ENCODE measurements at places on chromosomes 5 and 9.

GRCh38 chr5:92505145-92505544 lies 1075.9 kb downstream of the NR2F1-AS1 start:
- DNase-seq: no peak

GRCh38 chr5:38556599-38557307 lies at the start of gene LIFR:
Gene LIFR (minus strand): TSS chr5:38556646. CDS start chr5:38530647, 25,999 bp downstream.
- DNase-seq: peak; percentile 72

DNA sequence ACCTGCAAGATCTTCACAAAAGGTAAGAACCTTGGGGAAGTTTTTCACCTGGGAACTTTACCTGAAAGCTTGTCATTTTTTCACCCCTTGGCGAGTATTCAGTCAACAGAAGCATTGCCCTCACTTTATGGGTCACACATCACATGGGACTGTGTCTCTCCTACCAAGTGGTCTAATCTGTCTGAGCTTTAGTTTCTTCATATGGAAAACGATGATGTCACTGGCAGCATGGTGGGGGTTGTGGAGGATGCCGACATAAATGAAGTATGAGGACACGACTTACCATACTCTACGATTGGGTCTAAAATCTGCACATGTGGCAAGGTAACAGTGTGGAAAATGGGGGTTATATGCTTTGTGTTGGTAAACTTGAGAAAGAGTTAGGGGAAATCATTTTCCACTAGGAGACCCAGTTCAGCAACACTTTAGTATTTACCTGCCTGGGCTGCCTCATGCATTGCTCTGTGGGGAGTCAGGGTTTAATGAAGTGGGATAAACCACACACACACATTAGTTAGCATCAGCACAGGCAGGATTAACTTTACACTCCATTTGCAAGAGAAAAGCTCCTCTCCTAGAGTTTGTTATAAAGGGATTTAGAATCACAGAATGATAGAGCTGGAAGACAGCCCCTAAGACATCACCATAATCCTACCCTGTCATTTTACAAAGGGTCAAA lies 19.8 kb upstream of the PAX5 start:
- DNase-seq: no peak

DNA sequence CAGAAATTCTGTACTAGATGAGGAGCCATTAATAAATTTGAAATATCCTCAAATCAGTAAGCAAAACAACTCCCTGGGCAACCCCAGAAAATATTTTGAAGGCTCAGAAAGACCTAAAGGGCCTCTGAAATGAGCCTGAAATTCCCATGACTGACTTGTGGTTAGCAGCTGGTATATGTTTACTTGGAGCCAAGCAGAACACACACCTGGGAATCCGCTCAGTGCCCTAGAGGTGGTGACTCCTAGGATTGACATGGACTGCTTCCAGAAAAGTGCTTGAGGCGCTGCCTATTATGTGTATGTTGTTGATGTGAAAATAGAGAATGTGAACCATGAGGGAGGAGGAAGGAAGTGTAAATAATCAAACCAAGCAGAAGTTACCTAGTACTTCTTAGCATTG lies 14.7 kb downstream of the RFK start:
- DNase-seq: no peak

DNA sequence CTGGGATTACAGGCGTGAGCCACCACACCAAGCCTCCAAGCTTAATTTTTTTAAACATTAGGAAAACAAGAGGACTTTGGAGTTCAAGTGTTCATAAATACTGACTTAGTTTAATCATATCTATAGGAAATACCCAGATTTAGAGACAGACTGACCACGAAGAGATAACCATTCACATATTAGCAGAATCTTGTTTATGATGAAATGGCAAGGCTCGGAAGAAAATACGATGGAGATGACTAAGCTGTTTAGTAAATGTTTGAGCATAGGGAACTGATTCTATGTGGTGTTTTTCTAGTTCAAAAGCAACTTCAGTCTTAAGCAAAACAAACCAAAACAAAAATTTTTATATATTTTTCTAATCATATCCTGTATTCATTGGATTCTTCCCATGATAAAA lies 13.5 kb upstream of the TUSC1 start:
- DNase-seq: no peak

GRCh38 chr5:132408965-132409364 lies 39.5 kb downstream of the SLC22A5 start:
- DNase-seq: no peak

- no peak for DNase-seq
Observed at GRCh38 chr9:105662184-105663104, at the start of gene TAL2. Gene TAL2 (plus strand): TSS chr9:105662457. CDS start chr9:105662497, 40 bp downstream.

DNA sequence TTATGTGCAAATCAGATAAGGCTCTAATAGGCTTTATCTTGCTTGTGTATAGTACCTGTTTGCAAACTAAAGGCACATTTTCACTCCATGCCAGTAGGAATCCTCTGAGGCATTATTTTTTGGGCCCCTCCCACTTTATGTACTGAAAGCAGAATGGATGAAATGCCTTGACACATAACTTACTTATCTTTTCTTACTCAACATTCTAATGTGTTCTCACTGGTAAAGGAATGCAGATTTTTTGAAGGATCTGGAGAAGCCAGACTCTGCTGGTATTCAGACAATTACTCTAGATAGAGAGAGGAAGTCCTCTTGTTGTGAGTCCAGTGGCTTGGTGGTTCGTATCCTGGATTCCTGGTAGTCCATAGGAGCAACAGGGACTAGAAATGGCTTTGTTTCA lies 336.7 kb downstream of the CCDC171 start:
- DNase-seq: no peak

GRCh38 chr5:111453747-111454146 lies 58.6 kb downstream of the STARD4 start:
- DNase-seq: no peak

DNA sequence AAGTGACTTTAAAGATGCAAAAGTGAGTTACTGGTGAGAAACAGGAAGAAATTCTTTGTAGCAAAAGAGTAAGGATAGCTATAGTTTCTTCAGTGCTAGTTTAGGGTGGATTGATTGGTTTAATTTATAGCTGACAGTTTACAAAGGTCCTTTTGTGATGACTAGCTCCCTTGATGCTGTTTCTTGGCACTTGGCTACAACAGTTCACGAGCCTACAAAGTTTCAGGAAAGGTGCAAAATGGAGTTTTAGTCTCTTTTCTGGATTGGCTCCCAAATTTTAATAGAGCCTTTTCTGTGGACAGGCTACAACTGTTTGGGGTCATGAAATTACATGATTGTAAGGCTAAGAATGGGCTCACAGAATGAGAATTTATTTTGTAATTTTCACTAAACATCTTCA lies 40.9 kb upstream of the BNIP1 start:
- no peak for DNase-seq
